ENCODE measurements at places on chromosomes 7 and 10.

- DNase-seq = peak; percentile 77
These were observed 28.4 kb downstream of the TMEM130 start for GRCh38 chr7:98841179-98841997.

DNA sequence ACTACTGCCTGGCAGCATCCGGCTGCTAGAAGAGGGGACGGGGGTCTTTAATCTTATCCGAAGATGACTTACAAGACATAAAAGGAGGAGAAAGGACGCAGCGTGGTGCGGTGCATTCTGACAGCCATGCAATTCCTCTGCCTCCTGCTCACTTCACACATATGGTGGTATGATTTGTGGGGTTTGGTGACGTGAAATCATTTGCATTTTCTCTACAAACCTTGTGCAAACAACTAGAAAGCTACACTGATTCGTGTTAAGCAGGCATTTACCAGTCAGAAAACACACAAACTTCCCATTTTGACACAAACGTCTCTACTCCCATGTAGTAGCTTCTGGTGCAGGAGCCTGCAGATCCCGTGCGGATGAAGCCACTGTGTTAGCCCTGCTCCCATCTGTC is 6.8 kb upstream of the TCERG1L start:
- no peak for DNase-seq

GRCh38 chr10:79320820-79321493 is 26.3 kb upstream of the PPIF start:
- DNase-seq = no peak

- DNase-seq = no peak
These were observed 58.4 kb downstream of the ZNF467 start for GRCh38 chr7:149714910-149715471.

DNA sequence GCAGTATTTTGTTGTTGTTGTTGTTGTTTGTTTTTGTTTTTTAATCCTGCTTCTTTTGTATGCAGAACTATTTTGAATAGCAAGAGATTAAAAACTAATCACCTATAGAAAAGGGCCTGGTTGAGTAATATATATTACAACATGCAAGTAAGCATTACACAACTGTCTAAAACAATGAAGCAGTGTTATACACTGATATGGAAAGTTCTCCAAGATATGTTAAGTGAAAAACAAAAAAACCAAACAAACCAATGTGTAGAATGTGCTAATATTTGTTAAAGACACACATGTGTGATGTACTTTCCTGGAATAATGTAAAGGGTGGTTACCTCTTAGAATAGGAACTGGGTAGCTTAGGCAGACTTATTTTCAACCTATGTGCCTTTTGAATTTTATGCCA is 117.4 kb downstream of the ZNF365 start:
- DNase-seq = no peak

DNA sequence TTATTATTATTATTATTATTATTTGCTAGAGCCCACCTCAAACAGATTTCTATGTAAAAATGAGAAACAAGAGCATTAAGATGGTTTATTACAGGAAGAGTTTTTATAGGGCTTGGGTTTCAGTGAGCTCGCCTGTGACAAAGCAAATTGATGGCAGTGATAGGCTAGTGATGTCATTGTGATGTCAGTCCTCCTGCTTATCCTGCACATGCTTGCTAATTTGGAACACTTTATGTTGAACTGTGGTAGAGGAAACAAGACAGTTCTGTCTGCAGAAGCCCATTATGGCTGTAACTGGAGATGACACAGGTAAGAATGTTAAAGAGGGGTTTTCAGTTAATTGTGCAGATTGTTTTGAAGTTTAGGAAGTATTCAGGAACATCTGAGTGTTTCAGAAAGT is 68.3 kb downstream of the CREM start:
- peak; percentile 62 for DNase-seq

GRCh38 chr7:46489106-46489505 is 568.0 kb upstream of the IGFBP3 start:
- no peak for DNase-seq

DNA sequence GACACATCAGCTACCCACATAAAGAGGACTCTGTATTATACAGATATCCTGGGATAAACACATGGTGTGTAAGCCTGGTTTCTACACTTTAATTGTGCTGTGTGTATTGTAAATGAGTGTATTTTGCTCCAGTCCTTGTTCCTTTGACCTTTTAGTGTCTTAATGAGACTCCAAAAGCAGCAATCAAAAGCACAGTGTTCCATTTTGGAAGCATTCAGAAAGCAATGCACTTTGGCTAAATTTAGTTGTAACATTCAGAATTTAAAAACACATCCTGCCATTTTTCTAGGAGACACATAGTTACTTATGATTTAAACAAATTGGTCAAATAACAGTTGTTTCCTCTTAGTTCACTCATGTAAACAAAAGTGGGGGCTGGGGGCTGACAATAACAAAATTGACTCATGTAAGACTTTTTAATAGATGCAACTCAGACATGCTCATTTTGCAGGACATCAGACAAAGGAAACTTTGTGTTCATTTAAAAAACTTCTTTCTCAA is 122.2 kb downstream of the GPR37 start:
- DNase-seq = no peak

- no peak for DNase-seq
These were observed 53.0 kb upstream of the PDGFA start for GRCh38 chr7:572416-573268.

DNA sequence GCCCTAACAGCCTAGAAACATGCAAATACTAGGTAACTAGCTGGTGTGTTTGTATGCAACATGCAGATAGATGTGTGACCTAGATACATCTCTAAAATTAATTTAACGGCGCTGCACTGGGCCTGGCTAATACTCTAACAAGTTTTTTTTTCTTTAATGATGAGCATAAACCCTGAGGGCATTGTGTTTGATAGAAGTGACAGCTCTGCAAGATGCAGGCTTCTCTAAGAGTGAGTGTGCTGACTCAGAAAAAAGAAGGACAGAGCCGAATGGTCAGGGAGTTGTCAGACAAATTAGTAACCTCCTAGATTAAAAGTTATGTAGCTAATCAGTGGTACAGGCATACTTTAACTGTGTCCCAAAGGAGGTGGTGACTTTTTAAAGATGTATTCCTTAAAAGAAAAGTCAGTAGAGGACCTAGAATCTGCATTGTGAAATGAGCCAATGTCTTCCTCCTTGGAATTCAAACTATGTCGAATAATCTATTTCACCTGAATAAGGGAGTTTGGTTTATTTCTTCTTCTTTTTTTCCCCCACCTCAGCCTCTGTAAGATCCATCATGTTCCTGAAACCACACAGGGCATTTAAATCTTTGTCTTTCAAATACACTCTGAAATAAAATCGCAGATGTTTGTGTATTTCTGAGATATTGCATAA is 315.1 kb downstream of the GFRA1 start:
- DNase-seq = no peak

DNA sequence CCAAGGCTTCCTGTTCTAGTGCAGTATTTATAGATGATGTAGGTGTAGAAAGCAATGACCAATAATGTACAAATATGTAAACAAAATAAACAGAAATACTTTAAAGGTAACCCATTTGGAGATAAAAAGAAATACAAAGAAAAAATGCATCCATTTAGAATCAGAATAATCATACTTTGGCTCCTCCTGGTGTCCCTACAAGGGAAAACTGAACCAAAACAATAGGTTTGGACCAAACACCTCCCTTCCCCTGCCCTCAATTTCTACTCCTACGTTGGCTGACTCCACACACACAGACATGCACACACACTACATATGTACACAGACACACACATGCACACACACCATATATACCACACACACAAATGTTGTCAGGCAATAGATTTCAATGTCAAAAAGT is 36.0 kb downstream of the C10orf143 start:
- DNase-seq = no peak

GRCh38 chr7:159050704-159051103 is 94.0 kb downstream of the VIPR2 start:
- DNase-seq = peak; percentile 38

GRCh38 chr7:98133621-98134303 is 27.1 kb downstream of the LMTK2 start:
- DNase-seq = no peak

DNA sequence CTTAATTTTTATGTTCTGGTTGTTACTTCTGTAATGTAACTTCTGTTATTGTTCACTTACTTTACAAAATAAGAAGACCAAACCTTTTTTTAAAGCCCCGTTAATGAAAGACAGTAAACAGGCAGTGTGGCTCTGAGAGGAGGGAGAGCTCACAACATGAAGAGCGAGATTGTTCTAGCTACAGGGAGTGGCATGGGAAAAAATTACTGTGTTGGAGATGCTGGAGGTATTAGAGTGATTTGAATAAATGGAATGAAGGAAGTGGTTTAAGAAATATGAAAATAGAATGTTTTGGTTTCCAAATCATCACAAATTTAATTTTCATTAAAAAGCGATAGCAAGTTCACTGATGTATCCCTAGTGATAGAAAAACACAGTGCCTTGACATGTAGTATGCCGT is 31.8 kb downstream of the REEP3 start:
- DNase-seq = no peak

DNA sequence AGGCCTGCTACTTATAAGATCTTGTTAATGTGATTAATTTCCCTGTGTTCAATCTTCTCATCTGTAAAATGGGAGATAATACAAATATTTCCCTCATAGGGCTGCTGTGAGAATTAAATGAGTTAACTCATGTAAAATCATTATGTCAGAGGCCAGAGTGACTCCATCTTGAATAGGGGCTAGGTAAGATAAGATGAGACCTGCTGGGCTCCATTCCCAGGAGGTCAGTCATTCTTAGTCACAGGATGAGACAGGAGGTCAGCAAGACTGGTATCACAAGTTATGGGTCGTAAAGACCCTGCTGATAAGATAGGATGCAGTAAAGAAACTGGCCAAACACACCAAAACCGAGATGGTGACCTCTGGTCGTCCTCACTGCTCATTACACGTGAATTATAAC is 200.7 kb downstream of the CYP26A1 start:
- DNase-seq = no peak

- DNase-seq = no peak
These were observed 211.4 kb upstream of the MDFIC start for GRCh38 chr7:114710499-114710898.

- no peak for DNase-seq
These were observed 21.2 kb downstream of the YAE1 start for GRCh38 chr7:39587393-39587792.

Measured in activated naive CD4-positive, alpha-beta T cell treated with anti-CD3 and anti-CD28 coated beads, Interleukin-2, amount 10 ng/mL, durations not matched to agents 7 days and 5 days (primary cell).